ENCODE measurements at places on chromosomes 3 and 15. TPM values are rescaled to one million over a fixed set of nuclear protein-coding genes. Genes with fewer than 3 reads are reported as not detected.

POLQ gene
- total RNA-seq: 25.9 TPM

GP9 gene
- not detected for total RNA-seq

MDFIC2 gene
- total RNA-seq: not detected

SLC27A2 gene
- total RNA-seq: 8.8 TPM

SOX14 gene
- total RNA-seq: not detected

SETMAR gene
- total RNA-seq: 10.0 TPM

MOBP gene
- total RNA-seq: not detected

SEMA3G gene
- 0.06 TPM for total RNA-seq

IQCH gene
- 2.2 TPM for total RNA-seq

SMCO1 gene
- not detected for total RNA-seq

KBTBD13 gene
- total RNA-seq: not detected

TRH gene
- not detected for total RNA-seq

AGTR1 gene
- total RNA-seq: not detected

SSUH2 gene
- not detected for total RNA-seq

GOLGA8G gene
- not detected for total RNA-seq

FURIN gene
- total RNA-seq: 63.5 TPM

RHCG gene
- total RNA-seq: not detected

RBMS3 gene
- 0.58 TPM for total RNA-seq

ZNF106 gene
- 50.9 TPM for total RNA-seq

TBC1D21 gene
- total RNA-seq: not detected

SKOR1 gene
- 0.71 TPM for total RNA-seq

IRAK2 gene
- 3.5 TPM for total RNA-seq

GOLGA8J gene
- 0.80 TPM for total RNA-seq

EPHA3 gene
- not detected for total RNA-seq

CCDC39 gene
- not detected for total RNA-seq

MME gene
- total RNA-seq: 0.17 TPM

DHX30 gene
- total RNA-seq: 78.1 TPM

AHSG gene
- total RNA-seq: not detected

ULK4 gene
- total RNA-seq: 18.6 TPM
